ENCODE measurements at places on chromosomes 5 and 9.

DNA sequence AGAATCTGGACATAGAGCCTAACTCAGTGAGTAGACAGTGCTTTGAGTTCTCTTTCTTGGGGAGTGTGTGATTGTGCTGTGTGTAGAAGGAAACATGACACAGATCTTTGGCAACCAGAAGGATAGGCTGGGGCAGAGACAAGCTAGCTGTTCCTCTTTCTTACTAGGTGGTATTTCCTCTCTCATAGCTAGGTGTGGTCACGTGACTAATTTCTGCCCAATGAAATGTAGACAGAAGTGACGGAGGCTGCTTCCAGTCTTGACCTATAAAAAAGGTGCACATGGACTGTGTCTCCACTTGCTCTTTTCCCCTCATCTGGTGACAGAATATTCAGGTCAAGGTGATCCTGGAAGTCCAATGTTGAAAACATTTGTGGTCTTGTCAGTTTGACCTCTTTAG is 92.5 kb upstream of the NFIB start:
- DNase-seq = no peak

- no peak for DNase-seq
Measured at GRCh38 chr9:33877727-33878489, 60.9 kb downstream of the UBE2R2 start.

GRCh38 chr5:65329266-65329665 is 152.5 kb downstream of the ADAMTS6 start:
- DNase-seq = no peak

- DNase-seq = no peak
Measured at GRCh38 chr9:22136461-22137096, 127.5 kb upstream of the CDKN2B start.

DNA sequence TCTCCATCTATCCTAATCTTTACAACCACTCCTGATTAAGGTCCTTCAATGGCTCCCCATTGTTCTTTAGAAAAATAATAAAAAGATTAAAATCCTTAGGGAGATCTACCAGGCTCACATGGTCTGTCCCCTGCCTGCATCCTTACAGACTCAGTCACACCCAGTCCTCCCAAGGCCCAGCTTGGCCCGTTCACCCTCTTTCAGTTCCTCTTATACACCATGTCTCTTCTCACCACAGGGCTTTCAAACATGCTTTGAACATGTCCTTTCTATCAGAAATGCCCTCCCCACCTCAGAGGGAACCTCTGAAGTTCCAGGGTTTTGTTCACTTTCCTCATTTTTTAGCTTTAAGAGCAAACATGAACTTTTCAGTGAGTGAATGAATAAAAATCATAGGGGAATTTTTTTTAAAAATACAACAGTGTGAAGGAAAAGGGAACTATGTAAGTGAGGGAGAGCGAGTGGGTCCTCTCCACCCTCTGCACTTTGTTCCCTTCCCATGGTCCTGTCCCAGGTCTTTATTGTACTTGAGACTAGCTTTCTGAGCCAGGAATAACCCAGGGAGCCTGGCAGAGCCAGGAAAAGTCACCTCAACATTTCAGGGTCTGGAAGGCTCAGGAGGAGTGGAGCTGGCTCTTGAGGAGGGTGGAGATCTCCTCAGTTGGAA is 55.3 kb downstream of the TRPC7 start:
- DNase-seq = no peak

- DNase-seq = no peak
Measured at GRCh38 chr5:61267116-61267515, 64.9 kb upstream of the ZSWIM6 start.

- DNase-seq = no peak
Measured at GRCh38 chr9:38164659-38165221, 95.7 kb upstream of the SHB start.

- no peak for DNase-seq
Measured at GRCh38 chr5:172313915-172314314, 30.4 kb upstream of the UBTD2 start.

GRCh38 chr5:152592416-152592815 is 187.3 kb upstream of the NMUR2 start:
- DNase-seq = no peak

DNA sequence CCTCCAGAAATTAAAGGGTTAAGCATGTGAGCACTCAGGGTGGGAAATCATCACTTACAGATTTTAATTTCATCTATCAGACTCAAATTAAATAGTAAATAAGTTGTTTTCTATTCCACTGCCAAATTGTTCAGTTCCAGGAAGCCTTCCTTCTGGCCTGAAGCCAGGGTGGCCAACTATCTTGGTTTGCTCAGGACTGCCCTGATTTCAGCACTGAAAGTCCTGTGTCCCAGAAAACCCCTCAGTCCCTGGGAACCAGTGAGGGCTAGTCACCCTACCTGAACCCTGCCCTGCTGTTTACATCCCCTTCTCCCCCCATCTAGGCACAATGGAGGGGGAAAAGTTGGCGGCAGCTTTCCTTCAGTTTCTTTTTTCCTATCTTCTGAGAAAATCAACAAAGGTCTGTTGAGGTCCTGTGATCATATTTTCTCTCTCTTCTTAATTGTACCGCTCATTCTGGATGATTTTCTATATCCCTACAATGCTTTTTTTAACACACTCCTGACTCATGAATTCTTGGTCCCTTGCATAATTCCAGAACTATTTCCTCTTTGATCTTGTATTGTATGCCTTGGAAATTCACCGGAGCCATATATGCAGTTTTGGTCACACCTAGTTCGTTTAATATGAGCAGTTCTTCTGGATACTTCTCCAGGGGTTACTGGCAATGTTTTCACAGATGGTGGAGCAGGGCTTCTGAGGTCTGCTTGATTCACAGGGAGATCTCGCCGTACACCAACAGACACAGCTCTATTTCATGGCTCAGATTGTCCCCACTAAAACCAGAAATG is 103.8 kb downstream of the MAP1B start:
- DNase-seq = no peak

DNA sequence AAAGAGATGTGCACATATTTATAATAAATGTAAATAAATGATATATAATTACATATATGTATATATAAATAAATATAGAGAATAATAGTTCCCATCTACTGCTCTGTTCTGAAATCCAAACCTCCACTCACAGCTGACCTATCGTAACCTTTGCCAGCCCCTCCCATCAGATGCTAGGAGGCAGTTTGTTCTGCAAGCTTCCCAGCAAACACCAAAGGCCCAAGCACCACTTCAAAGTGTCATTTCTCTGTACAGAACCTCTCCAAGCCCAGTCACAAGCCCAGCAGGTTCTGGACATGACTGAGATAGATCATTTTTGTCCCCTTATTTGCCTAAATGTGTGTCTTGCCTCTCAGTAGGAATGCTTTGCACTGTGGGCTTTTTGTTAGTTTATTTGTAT is 62.4 kb downstream of the MFAP3 start:
- no peak for DNase-seq

DNA sequence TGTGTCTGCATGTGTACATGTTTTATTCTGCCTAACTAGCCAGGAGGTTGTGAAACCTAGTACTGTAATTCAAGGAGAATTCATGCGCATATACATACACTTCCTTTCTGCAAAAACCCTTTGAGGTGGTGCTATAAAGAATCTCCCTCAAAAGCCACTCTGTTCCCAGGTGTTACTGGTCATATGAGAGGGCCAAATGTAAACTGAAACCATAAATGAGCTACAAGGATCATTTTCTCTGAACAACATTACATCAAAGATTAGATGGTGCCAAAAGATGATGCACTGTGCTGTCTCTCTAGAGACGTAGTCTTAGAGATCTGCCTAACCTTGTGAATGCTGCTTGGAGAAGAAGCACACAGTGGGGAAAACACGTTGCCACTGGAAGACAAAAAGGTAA is 15.7 kb downstream of the NREP start:
- no peak for DNase-seq

DNA sequence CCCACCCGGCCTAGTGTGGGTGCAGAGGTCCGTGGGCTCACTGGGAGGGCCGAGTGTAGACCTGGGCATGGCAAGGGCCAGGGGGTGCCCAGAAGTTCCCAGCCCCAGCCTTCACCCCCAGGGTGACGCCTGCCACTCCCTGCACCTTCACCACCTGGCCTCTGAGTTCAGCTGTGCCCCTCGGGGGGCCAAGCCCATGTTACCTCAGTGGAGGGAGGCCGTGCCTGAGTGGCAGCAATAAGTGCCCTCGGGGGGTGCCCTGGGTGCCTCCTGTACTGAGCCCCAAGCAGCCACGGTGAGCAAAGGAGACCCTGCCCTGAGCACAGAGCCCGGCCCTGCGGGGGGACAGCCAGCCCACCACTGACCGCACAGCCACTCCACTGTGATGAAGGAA is 10.3 kb upstream of the FCN2 start:
- no peak for DNase-seq

DNA sequence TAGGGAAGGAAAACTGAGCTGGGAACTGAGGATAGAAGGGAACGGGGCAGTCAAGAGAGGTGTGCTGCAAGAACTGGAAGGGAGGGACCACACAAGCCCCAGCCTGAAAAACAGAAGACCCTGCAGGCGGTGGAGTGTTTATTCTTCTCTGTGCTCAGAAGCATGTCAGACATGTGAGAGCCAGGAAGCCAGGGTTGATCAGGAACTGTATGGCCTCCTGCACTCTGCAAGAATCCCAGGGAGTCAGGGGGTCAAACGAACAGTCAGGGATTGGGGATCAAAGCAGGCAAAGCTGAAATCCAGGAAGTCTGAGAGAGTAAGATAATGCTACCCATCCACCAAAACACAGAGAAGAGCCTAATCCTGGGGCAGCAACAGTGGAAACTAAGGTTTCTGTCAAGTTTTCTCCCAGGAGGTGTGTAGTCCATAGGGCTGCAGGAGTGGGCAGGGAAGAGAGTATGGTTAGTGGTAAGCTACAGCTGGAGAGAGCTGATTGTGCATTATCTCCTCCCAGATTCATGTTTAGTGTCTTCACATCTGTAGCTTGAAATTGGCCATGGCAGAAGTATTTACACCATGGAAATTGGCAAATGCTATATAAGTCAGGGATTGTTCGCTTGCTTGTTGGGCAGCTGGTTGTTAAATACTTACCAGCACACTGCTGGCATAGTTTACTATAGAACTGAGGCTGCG is 115.4 kb upstream of the SLC44A1 start:
- no peak for DNase-seq

DNA sequence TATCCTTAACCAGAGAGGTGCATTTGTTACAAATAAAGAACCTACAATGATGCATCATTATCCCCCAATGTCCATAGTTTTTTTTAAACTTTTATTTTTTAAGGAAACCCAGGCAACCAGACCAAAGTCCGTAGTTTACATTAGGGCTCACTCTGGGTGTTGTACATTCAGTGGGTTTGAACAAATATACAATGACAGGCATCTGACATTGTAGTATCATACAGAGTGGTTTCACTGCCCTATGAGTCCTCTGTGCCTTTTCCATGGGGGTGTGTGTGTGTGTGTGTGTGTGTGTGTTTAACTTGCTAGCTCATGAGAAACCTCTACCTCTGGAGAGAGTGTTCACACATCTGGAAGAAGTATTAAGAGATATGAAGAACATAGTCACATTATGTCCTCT is 141.5 kb downstream of the KDM4C start:
- DNase-seq = no peak

- DNase-seq = no peak
Measured at GRCh38 chr9:108961151-108961550, 27.0 kb downstream of the ABITRAM start.

- no peak for DNase-seq
Measured at GRCh38 chr5:129243039-129243438, 148.5 kb downstream of the ISOC1 start.

GRCh38 chr9:7346144-7346543 is 453.4 kb downstream of the DMAC1 start:
- no peak for DNase-seq

GRCh38 chr5:431001-431710 is 11.8 kb upstream of the EXOC3 start:
- peak; percentile 48 for DNase-seq

- no peak for DNase-seq
Measured at GRCh38 chr5:135450336-135450735, 1.8 kb downstream of the TIFAB start.

GRCh38 chr9:16266648-16267276 is 603.7 kb downstream of the BNC2 start:
- no peak for DNase-seq

DNA sequence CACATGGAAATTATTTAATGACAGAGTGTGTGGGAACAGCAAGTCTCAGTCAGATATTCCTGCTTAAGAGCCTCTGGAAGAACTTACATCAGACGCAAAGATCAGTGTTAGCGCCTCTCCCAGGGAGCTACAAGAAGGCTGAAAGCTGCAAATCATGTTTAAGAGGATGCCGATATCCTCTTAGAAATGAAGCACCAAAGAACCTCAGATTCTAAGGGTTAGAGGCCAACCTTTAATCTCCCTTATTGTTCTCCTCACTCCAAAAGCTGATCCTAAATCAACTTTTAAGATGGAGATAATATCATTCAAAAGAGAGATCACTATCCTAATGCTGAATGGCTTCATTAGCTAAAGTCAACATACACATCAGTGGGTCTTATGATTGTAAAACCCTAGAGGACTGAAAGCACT is 160.6 kb downstream of the NFIB start:
- DNase-seq = no peak

Data from activated T-cell treated with anti-CD3 and anti-CD28 coated beads for 48 hours (primary cell).